Lower lobe of right lung (tissue), 2 donors: ENCODE measurements at places on chromosomes 13 and 19.

GRCh38 chr13:110244071-110244830 is 62.7 kb downstream of the COL4A1 start:
- DNase-seq = no peak

- DNase-seq = no peak
Observed at GRCh38 chr19:48784527-48784926, 26.3 kb downstream of the BCAT2 start.

DNA sequence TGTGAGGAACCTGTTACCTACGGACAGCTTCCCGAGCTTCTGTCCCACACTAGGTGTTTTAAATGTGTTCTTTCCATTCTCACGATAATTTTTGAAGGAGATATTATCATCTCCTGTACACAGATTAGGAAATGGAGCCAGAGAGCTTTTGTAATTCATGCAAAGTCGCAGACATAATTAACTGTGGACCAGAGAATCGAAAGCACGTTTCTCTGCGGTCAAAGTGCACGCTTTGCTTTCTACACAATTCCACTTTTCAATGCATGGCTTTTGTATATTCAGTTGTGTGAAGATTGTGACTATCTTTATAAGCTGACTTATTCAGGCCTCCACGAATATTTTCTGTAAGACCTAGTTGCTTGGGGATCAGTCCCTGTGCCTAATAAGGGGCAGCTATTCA is 81.7 kb upstream of the SLC10A2 start:
- DNase-seq = no peak

GRCh38 chr13:45870232-45870631 is 18.7 kb upstream of the SIAH3 start:
- no peak for DNase-seq

- no peak for DNase-seq
Observed at GRCh38 chr19:5587661-5588060, 19.9 kb upstream of the TINCR start.

DNA sequence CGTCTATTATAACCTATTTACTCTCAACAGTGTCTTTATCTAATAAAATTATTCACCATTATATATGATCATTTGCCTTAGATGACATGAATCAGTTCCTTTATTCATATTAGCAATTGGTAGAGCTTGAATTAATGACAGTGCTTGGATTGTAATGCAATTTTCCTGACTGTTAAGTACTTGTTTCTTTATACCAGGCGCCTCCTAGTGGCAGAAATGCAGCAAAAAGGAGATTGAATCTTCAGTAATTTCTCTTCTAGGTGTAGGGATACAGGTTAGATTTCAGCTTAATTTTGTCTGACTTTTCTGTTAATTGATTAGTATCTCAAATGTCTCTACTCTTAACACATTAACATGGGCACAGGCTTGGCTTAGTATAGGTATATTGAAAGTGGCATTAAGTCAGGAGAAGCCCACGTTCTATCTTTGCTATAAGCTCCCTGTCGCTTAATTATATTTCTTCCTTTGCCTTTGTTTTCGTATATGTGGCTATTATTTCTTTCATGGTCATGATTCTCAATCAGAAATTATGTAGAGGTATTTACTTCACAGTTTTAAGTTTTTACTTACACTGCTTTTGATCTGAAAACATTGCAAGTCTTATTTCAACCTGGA is 9.1 kb upstream of the LHFPL6 start:
- DNase-seq = no peak

DNA sequence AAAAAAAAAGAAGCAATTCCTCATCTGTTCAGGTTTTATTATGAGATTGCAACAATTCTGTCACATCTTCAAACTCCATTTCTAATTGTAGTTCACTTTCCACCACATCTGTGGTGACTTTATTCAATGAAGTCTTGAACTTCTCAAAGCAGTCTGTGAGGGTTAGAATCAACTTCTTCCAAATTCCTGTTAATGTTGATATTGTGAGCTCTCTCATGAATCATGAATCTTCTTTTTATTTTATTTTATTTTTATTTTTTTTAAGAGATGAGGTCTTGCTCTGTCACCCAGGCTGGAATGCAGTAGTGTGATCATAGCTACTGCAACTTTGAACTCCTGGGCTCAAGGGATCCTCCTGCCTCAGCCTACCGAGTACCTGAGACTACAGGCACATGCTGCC is 19.6 kb downstream of the ARHGAP35 start:
- DNase-seq = no peak

DNA sequence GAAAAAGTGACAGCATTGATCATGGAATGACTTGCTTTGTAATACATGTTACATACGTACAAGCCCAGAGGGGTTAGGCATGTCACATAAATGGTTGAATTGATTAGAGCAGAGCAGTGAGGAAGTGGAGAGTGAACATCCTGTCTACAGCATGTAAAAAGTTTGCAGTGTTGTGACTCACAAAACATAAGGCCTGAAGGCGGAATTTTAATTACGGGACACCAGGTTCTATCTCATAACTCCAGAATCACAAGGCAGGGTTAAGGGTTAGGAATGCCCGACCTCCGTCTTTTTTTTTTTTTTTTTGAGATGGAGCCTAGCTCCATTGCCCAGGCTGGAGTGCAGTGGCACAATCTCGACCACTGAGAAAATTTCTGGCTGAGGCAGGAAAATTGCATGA is 83.9 kb downstream of the MUC16 start:
- no peak for DNase-seq

- no peak for DNase-seq
Observed at GRCh38 chr13:38013676-38014075, 144.1 kb upstream of the TRPC4 start.

GRCh38 chr13:44685641-44686040 is 109.5 kb upstream of the TSC22D1 start:
- no peak for DNase-seq

GRCh38 chr19:43662487-43662886 is 7.5 kb downstream of the PLAUR start:
- DNase-seq = no peak

DNA sequence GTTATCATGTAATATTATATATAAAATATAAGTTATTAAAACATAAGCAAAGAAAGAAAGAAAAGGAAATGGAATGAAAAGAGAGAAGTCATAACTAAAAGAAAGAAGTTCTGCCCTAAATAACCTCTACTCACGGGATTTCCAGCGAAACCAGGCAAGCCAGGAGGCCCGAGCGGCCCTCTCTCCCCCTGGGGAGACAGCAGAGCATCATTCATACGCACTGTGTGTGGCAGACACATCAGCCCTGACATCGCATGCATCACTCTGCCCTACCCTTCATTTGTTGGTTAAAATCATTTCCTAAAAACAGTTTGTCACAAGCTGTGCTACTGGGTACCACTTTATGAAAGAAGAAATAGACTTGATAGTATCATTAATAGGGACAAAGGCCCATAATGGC is 95.2 kb downstream of the COL4A1 start:
- DNase-seq = no peak

GRCh38 chr13:48258430-48258829 is 25.4 kb downstream of the ITM2B start:
- no peak for DNase-seq
